Esophagus mucosa (tissue), 1 donor: ENCODE measurements at places on chromosomes 1 and 21. TPM values are rescaled to one million over a fixed set of nuclear protein-coding genes. Genes with fewer than 3 reads are reported as not detected.

DNA sequence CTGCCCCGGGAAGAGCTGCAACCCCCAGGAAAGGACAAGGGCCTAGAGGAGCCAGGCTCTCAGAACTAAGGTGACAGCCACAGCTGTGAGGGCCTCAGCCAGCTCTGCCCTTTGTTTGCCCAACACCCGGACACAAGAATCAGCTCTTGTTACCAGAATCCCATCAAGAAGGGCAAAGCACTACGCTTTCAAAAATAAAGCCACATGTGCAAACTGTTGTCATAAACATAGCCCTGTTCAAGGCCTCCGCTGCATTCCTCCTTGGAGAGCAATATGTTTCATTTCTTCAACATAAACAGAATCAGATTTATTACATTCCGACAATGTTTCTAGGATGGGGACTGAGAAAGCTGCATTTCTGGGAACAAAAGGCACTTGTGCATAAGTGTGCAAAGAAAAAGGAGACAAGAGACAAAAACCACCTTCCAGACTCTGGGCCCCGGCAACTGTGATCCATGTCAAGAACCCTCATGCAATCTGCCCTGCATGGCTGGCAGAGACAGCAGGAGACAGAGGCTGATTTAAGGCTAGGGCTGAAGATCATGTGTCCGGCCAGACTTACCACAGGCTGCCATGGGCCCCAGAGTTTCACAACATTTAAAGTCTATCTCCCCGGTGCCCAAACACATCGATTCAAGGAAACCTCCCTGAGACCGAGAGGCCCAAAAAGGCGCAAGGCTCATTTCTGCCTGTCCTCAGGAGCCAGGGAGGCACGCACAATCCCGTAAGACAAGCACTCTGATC lies 71.0 kb downstream of the SSBP3 start:
- no peak for ATAC-seq

- no peak for ATAC-seq
Measured at GRCh38 chr1:109923946-109924275, 13.3 kb downstream of the CSF1 start.

GRCh38 chr21:41611966-41612606 lies 104.1 kb upstream of the TMPRSS2 start:
- ATAC-seq = peak; percentile 76

GRCh38 chr1:118900643-118901440 lies 87.3 kb downstream of the TBX15 start:
- no peak for ATAC-seq

DNA sequence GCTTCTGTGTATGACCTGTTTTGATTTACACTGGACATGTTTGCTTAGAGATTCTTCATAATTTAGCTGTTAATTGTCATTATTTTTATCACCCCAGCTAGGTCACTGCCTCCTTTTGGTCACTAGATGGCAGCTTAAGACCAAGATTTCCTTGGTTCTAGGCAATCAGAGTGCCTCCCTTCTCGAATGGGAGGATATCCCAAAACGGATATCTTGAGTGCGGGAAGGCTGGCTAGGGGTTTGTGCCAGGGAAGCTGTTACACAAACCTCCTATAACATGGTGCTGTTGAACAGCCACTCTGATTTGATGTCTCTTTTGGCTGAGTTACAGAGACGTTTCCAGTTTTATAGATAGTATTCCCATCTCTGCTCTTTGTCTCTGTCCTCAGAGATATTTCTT lies 283.5 kb downstream of the S1PR1 start:
- ATAC-seq = peak; percentile 55

DNA sequence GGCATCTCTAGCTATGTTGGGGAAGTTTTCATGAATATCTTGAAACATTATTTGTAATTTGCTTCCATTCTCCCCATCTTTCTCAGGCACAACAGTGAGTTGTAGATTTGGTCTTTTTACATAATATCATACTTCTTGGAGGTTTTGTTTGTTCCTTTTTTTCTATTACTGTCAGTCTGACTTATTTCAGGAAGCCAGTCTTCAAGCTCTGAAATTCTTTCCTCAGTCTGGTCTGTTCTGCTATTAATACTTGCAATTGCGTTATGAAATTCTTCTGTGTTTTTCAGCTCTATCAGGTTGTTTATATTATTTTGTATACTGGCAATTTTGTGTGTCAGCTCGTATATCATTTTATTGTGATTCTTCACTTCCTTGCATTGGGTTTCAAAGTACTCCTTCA lies 424.6 kb upstream of the PTBP2 start:
- ATAC-seq = no peak

- peak; percentile 57 for ATAC-seq
Measured at GRCh38 chr1:154970631-154971340, at the start of gene SHC1. Gene SHC1 (minus strand): TSS chr1:154970747. CDS start chr1:154970526, 221 bp downstream.

Gene TMPRSS2
- 41.6 TPM for total RNA-seq

Gene TNFRSF1B
- total RNA-seq = 4.1 TPM

Gene HTR6
- total RNA-seq = not detected
